ENCODE measurements at places on chromosomes 2 and 18. TPM values are rescaled to one million over a fixed set of nuclear protein-coding genes. Genes with fewer than 3 reads are reported as not detected.
A peak's percentile ranks its signal among the peaks of the same experiment; 100 is the strongest.

DNA sequence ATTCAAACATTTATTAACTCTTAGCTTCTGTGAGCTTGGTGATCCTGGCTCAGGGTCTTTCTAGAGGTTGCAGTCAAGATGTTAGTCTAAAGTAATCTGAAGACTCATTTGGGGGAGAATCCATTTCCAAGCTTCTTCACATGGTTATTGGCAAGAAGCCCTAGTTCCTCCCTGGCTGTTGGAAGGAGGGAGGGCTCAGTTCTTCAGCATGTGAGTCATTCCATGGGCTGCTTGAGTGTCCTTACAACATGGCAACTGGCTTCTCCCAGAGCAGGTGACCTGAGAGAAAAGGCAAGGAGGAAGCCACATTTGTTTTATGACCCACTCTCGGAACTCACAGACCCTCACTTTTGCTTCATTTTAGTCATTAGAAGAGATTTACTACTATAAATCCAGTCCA, 10.6 kb upstream of the C2orf74 start:
- no peak for DNase-seq
- H3K4me3 ChIP-seq = no peak overlapping the region
- H3K4me1 ChIP-seq = no peaks in the 10 kb centered on the region
- no peak overlapping the region for H3K27ac ChIP-seq

Gene AQP12B
- not detected for total RNA-seq

Gene IL36G
- total RNA-seq = not detected

Gene OXER1
- total RNA-seq = 7.8 TPM

Gene TRIM43
- not detected for total RNA-seq

Gene SMAD7
- 11.2 TPM for total RNA-seq

DNA sequence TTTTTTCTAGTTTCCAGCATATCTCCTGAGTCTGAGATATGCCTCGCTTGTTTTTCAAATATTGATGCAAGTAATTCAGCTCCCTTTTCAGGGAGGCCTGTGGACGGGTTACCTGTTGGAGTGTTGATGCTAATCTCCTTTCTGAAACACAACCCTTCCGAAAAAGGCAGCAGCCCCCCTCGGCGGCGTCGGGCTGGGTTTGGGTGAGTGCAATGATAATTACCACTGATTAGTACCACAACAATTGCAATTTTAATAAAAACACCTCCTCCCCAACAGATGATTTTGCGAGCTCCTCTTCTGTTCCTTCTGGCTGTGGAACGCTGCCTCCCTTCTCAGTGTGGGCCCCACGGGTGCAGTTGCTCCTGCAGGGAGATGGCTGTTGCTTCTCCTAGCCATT, 66.3 kb downstream of the PTGR3 start:
- H3K4me1 ChIP-seq = no peaks in the 10 kb centered on the region
- no peak overlapping the region for H3K27ac ChIP-seq
- H3K27me3 ChIP-seq = no peaks in the 10 kb centered on the region
- no peak overlapping the region for H3K4me3 ChIP-seq

- H3K27me3 ChIP-seq = no peaks in the 10 kb centered on the region
- H3K4me1 ChIP-seq = peaks cover 8% of the 10 kb centered on the region
- H3K4me3 ChIP-seq = no peak overlapping the region
- H3K27ac ChIP-seq = no peak overlapping the region
Observed at GRCh38 chr2:127146820-127147502, 40.0 kb upstream of the BIN1 start.

GRCh38 chr2:142944721-142945120, 67.3 kb downstream of the KYNU start:
- H3K4me1 ChIP-seq = no peaks in the 10 kb centered on the region
- DNase-seq = no peak
- H3K4me3 ChIP-seq = no peak overlapping the region

DNA sequence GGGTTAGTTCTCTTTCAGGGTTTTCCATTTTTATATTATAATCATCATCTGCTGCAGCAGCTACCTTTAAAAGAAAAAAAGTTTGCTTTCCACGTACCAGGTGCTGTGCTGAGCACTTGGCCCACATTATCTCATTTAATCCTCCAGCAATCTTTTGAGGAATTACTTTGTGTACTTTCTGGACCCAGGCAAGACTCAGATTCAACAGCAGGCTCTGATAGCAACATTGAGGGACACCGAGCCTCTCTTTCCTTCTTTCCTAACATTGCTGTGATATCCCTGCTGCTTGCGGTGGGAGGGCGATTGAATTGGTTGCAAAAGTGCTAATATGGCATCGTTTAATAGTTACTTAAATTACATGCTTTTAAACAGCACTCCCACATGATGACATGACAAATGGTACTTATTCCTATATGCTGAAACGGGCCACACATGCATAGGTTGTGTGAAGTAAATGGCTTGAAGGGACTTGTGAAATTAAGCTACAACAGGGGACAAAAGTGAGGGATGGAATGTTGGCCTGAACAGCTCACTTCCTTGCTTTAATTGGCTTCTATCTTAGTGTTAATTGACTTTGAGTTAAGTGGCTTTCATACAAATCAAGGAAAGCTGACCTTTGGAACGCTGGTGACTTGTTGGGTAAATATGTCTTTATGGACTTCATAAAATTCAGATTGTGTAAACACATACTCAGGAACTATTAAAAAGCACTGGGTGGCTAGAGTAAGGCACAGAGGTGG, 21.2 kb downstream of the SPRED2 start:
- no peak overlapping the region for H3K4me3 ChIP-seq
- H3K4me1 ChIP-seq = peaks cover 40% of the 10 kb centered on the region
- no peak for DNase-seq

GRCh38 chr18:30852541-30852940, 190.0 kb downstream of the DSC3 start:
- no peaks in the 10 kb centered on the region for H3K4me1 ChIP-seq
- H3K36me3 ChIP-seq = no peaks in the 10 kb centered on the region
- H3K27me3 ChIP-seq = no peaks in the 10 kb centered on the region
- H3K4me3 ChIP-seq = no peak overlapping the region
- H3K27ac ChIP-seq = no peak overlapping the region

DNA sequence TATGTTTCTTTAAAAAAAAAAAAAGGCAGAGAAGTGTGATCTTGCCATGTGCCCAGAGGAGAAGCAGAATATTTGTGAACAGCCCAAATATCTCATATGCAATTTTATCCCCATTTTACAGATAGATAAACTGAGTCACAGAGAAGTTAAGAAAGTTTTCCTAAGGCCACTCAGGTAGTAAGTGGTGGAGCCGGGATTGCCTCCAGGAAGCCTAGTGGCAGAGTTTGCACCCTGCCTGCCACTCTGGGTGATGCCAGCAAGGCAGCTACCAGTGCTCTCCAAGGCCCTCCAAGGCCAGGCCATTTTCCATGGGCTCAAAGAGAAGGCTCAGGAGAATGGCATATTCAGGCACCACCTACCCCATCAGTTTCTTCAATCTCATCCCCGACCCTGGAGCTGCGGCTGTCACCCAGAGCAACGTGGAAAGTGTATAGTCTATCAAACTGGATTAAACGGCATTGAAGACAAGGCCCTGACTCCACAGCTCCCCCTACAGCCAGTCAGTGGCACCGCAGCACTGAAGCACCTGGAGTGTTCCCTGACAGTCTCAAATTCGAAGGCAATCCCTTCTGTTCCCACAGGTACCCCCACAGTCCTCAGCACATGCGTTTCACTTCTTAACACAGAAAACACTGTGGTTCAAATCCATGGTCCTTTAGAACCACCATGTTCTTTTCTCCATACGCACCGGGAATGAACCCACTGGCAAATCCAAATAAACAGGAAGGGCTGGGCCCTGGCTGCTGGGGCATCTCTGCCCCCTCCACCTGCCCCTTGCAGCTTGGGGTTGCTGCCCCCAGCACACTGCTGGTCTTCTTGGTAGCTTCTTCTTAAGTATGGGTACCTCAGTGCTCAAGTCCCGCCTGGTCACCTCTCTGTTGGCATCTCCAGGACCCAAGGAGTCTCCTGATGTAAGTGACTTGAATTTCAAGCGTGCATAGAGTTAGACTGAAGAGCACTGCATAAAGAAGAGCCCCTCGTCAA, 175.3 kb downstream of the INHBB start:
- peaks cover 13% of the 10 kb centered on the region for H3K4me1 ChIP-seq
- H3K27ac ChIP-seq = no peak overlapping the region
- H3K27me3 ChIP-seq = peaks cover 13% of the 10 kb centered on the region
- H3K4me3 ChIP-seq = no peak overlapping the region

GRCh38 chr18:80148326-80149199, 39.5 kb downstream of the ADNP2 start:
- peaks cover 29% of the 10 kb centered on the region for H3K4me1 ChIP-seq
- no peaks in the 10 kb centered on the region for H3K27me3 ChIP-seq
- H3K36me3 ChIP-seq = no peaks in the 10 kb centered on the region
- H3K4me3 ChIP-seq = peak overlapping the region; percentile 64
- DNase-seq = peak; percentile 37
- peak overlapping the region; percentile 51 for H3K27ac ChIP-seq

Gene SCN7A
- 40.8 TPM for total RNA-seq

DNA sequence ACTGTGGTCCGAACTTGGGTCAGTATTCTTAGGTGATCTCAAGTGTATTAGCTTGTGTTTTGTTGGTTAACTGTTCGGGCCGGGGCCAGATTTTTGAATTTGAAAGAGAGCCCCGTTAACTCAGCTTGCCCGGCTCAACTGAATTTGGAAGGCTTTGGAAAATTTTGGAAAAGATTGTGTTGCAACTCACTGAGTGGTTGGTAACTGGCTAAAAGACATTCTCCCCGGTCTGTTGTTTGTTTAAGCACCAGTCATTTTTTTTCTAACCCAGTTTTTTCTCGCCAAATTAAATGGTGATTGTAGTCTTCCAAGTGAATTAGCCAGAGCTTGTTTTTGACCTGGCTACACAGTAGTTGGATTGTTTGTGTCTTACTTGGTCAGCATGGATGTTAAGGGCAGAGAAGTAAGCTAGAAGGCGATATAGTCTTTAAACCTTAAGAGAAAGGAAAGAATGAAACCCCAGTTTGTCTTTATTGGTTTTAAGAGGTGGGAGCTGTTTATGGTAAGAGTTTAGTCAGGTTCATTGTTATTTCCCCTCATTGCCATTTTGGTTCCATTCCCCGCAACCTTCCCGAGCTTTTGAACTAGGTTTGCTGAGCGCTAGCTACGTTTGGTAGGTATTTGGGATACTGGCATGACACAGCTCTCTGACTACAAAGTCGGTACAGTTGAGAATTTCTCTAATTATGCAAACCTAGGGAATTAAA, 2.4 kb downstream of the MAP4K4 start:
- no peaks in the 10 kb centered on the region for H3K27me3 ChIP-seq
- DNase-seq = no peak
- no peaks in the 10 kb centered on the region for H3K36me3 ChIP-seq

Gene IL1R1
- 67.7 TPM for total RNA-seq
